ENCODE measurements at places on chromosomes 11 and 22. TPM values are rescaled to one million over a fixed set of nuclear protein-coding genes. Genes with fewer than 3 reads are reported as not detected.

GRCh38 chr11:117808784-117809183 is 11.8 kb upstream of the DSCAML1 start:
- DNase-seq, result no peak

MS4A6E gene
- total RNA-seq, result not detected

PARVG gene
- total RNA-seq, result 10.2 TPM

DNA sequence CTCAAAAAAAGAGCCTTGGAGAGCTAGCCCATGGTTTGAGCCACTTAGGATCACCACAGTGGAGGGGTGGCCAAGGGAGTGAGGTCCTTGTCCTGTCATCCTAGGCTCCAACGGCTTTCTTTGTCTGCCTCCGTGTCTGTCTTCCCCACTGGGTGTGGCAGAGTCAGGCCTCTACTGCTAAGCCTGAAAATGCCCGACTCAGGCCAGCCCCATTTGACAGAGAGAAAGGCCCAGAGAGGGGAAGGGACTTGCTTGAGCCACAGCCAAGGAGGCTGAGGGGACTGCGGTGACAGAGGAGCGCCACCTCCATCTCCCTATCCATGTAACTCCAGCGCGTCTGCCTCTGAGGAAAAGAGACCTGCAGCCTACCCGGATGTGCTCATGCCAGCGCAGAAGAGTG is 27.8 kb upstream of the CD82 start:
- DNase-seq, result no peak

NRXN2 gene
- total RNA-seq, result 1.8 TPM

LMF2 gene
- total RNA-seq, result 54.9 TPM

IL17REL gene
- total RNA-seq, result not detected

GRCh38 chr11:58004664-58005063 is 19.0 kb upstream of the OR9Q1 start:
- no peak for DNase-seq

- DNase-seq, result no peak
These were observed 21.5 kb downstream of the LRRC32 start for GRCh38 chr11:76649011-76649410.

DNA sequence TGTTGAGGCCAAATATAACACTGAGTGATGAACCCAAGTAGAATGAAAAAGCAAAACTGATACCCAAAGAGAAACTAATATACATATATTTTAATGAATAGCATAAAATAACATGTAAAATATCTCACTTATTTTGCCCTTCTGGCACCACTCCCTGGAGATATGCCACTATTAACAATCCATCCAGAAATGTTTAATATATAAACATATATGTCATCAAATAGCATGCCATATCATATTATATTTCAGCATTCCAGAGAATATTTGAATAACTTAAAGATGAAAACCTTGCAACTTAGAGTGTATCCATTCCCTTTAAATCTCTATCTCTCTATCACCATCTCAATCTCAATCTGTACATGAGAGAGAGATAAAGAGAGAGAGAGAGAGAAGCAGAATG is 1073.3 kb upstream of the RAG2 start:
- DNase-seq, result no peak

SOX6 gene
- total RNA-seq, result 7.9 TPM

All from breast epithelium (tissue), 4 donors.